Stimulated activated CD8-positive, alpha-beta memory T cell treated with anti-CD3 and anti-CD28 coated beads, Interleukin-12 subunit alpha, Interleukin-12 subunit beta, amount 100 ng/mL, for 1 hour (primary cell): ENCODE measurements at places on chromosomes 2 and 18.

- DNase-seq = no peak
These were observed 208.3 kb downstream of the AFF3 start for GRCh38 chr2:99933894-99934650.

DNA sequence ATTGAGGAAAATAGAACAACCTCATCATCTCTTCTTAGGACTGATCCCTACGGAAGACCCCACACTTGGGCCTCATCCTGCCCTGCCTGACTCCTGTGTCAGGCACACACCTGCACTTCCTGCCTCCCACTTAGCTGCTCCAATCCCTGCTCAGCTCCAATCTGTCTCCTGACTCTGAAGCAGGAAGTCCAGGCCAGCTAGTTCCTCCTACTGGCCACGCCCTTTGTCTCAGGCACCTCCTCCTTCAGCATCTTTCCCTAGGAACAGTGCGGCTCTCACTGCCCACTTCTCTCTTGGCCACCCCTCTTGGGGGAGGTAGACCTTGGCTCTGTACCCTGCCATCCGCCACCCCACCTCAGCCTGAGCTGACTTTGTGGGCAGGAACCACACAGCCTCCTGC is 135.8 kb downstream of the CELF4 start:
- DNase-seq = no peak

DNA sequence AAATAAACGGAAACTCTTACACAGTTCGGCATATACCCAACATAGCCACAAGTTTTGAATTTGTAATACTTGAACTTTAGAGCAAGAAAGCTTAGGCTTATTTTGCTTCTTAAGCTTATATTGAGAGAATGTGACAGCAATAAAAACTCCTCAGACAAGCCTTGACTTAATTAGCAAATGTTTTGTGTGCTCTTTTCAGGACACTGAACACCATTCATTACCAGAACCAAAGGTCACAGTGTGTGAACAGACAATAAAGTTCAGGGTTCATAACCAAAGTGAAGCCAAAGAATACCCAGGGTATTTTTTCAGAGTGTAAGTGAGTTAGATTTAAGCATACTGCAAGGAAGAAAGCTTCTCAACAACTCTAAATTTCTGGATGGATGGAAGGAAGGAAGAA is 605.8 kb downstream of the METTL4 start:
- DNase-seq = no peak

DNA sequence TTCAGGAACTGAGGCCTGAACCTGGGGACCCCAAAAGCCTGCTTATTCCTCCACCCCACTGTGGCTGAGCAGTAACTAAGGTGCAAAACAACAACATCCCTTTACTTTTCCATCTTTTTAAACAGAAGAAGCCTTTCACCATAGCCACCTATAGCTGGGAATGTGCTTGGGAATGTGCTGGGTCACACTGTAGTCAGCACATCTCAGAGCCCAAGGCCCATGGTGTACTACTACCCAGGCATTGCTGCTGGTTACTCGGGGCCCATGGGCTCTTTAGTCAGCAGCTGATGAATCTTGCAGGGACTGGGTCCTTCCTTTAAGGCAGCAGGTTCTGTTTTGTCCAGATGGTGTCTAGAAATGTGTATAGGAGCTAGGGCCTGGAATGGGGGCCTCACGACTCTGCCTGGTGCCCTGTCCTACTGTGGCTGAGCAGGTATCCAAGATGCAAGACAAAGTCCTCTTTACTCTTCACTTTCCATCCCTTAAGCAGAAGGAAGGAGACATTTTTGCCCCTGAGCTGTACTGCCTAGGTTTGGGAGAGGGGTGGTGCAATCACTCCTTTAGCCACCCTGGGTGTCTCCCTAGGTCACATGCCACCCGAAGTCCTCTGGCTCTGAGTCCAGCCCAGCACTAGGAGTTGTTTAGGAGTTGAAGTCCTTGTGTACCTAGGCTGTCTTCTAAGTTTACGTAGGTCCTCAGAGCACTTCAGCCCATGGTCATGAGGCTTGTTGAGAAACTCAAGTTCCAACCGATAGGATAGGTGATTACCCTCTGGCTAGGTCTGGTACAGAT is 70.1 kb downstream of the OXER1 start:
- no peak for DNase-seq

DNA sequence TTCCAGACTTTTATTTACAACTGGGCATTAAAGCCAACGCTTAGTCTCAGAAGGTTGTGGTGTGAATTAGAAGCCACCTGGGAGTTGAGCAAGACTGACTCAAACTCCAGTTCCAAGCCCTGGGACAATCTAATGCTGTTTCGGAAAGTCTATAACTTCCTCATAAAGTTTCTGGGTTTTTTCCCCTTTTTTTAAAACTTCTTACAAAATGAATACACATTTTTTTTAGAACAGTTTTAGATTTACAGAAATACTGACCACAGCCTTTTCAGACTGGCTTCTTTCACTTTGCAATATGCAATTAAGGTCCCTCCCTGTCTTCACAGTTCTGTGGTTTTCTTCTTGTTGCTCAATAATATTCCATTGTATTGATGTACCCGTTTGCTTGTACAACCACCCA is 115.9 kb upstream of the TWIST2 start:
- DNase-seq = no peak

DNA sequence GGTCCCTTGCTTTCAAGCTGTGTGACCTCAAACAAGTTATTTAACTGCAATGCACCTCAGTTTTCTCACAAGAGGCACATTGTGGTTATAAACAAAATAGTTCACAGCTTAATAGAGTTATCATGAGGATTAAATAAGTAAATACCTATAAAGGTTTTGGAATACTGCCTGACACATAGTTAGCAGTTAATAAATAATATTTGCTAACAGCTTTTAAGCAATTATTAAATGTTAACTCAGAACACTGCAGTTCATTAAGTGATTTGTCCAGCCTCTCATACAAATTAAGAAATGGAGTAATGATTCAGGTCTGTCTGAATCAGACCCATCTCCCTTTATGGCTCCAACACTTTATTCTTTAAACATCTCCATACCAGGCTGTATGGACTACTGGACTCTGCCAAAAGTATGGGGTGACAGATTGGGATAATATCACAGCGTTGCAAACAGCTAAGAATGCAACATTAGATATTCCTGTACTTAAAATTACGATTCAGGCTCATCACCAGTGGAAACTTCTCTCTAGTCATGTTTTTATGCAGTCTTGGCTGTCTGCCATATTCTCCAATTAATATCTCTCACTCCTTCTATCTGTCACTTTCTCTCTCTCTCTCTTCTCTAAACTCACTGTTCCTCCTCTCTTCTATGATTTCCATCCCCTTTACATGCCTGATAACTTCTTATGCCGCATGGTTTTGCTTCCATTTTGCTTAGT is 370.6 kb upstream of the UBE2E3 start:
- DNase-seq = no peak
